ENCODE measurements at places on chromosomes 3 and 15. TPM values are rescaled to one million over a fixed set of nuclear protein-coding genes. Genes with fewer than 3 reads are reported as not detected.

The CPNE9 gene
- not detected for total RNA-seq

The COL6A6 gene
- total RNA-seq, result 2.2 TPM

The IDH2 gene
- total RNA-seq, result 1,173 TPM

The RBPMS2 gene
- 255 TPM for total RNA-seq

DNA sequence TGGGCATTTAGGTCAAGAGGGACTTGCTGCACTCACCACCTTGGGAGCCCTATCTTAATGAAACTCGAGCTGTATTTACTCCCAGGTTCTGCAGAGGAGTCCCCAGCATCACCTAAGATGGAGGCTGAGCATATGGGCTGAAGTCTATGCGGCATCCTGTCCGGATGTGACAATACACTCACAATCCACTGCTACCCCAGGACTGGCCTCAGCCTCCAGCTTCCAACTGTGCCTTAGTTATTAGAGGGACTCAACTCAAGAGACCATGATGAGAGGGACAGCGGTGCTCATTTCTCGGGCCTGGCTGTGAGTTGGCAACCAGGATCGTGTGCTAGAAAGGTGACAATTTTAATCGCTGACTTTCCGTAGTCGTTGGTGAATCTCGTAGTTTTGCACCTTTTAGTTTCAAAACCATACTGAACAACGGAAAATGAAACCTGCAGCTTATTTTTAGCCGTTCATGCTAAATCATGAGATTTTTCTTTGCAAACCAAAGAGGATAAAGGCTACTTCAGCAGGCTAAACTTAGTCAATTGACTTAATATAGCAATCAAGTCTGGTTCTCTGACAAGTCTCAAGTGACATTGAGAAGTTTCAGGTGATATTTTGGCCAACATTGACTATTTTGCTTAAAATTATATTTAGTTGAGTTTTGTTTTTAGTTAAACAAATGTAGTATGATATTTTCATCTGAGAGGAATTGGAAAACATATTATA lies 11.1 kb downstream of the ZBTB38 start:
- DNase-seq, result no peak

- peak; percentile 79 for DNase-seq
These were observed 28.5 kb downstream of the PLXNA1 start for GRCh38 chr3:127011270-127011992.

DNA sequence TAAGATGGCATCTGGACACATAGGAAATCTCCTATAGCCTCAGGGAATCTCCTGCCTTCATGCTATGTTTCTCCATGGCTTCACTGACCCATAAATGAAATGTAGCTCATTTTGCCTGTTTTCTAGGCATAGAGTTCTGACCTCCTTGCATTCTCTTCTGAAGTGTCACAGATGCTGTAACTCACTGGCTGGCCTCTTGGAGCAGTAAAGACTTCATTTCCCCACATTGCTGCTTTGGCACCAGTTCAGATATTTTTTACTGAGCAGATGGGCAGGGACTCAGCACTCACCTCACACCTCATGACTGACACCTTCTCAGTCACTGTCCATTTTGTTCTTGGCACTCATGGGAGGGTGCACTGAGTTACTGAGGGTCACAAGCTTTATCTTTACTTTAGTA lies 286.7 kb upstream of the TGFBR2 start:
- DNase-seq, result no peak

DNA sequence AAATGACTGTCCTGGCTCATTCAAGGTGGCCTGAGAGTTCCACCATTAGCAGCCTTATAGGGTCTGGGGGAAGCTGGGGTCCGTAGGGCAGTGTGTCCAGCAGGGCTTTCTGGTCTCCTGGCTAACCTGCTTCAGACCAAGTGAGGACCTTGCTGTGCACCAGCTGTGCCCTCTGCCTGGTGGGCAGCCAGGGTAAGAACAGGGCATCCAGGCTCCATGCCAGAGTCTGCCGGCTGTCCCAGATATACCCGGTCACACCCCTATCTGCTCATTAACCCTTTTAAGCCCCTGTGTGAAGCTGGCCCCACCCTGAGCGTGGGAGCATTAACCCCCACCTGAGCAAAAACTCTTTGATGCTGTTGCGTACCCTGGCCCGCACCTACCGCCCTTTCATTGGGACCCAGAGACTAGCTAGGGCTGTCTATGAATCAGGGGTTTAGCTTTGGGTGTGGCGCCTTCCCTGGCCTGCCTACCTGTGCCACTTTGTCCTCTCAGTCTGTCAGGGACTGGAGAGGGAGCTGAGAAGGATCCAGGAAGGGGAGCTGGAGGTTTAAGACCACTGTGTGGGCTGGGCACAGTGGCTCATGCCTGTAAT lies 17.6 kb downstream of the SEMA3F start:
- no peak for DNase-seq

GRCh38 chr3:191627064-191627463 lies 166.1 kb downstream of the PYDC2 start:
- DNase-seq, result no peak

GRCh38 chr15:53458736-53459135 lies 300.7 kb downstream of the WDR72 start:
- no peak for DNase-seq

DNA sequence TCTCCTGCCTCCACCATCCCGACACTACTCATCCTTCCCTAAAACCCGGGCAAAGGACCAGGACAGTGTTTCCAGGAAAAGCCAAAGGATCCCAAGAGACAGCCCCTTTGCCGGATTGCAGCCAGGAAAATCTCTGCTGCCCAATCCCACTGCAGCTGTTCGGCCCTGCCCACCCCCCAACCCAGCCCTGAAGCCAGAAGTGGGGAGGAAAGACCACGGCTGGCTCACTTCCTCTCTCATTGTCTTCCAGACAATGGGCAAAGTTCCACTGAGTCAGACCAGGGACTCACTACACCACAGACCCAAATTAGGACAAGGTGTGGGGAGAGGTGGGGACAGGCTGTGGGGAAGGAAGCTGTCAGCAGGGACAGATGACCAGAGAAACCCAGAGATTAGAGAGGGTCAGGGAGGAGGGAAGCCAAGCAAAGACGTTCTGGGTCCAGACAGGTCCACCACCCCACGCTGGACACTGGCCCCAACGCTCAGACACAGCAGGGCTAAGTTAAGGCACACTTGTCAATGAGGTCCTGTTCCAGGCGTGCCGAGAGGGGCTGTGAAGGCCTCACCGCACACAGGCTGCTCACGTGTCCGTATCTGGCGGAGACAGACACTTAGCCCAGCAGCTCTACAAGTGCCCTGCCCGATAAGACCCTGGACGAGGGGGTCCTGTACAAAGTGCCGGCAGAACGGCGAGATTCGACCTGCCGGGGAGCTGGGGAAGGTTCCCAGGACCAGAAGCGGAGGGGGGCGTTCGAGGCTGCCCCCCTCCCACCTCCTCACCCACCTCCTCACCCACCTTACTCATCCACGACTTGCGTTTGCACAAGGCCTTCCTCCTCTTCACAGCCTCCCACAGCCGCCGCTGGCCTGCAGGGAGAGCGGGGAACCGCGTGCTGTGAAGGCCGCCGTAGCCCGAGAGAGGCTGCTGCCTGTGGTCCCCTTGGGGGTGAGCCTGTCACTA lies 21.9 kb downstream of the TNK2 start:
- peak; percentile 67 for DNase-seq
